Stimulated activated naive CD4-positive, alpha-beta T cell (primary cell): ENCODE measurements at places on chromosomes 2 and 18.

DNA sequence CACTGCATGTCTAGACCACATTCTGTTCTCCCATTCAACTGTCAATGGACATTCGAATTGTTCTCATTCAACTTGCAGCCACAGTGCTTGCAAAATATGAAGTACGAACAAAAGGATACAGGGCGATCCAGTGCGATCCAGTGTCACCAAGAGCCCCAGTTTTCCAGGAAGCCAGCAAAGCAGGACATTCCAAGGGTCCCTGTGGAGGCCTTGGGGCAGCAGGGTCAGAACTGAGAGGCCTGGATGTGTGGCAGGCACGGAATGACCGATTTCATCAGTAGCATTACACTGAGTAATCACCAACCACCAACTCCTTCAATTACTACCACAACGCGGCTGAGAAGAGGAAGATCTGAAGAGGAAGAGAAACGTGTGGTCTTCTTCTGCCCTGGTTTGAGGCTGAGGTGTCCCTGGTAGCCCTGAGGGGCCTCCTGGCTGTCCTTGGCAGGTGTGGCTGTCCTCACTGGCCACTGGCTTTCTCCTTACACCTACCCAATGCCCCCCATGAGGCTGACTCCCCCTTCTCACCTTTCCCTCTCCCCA, 172.7 kb upstream of the FHL2 start:
- DNase-seq: no peak

DNA sequence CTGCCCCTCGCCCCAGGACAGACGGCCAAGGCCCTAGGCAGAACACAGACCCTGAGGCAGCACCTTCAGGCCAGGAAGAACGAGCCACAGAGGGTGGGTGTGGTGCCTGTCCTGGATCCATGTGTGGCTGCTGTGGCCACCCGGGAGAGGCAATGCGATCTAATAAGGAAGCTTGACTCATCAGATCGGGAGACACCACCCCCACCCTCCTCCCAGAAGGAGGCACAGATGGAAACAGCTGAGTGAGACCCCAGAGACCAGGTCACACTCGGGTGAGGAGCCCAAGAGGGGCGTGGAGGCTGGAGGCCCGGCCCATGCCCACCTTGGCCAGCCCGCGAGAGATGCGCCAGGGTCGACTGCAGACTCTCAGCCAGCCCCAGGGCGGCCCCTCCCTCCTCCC, 20.3 kb downstream of the KCNG2 start:
- DNase-seq: no peak

DNA sequence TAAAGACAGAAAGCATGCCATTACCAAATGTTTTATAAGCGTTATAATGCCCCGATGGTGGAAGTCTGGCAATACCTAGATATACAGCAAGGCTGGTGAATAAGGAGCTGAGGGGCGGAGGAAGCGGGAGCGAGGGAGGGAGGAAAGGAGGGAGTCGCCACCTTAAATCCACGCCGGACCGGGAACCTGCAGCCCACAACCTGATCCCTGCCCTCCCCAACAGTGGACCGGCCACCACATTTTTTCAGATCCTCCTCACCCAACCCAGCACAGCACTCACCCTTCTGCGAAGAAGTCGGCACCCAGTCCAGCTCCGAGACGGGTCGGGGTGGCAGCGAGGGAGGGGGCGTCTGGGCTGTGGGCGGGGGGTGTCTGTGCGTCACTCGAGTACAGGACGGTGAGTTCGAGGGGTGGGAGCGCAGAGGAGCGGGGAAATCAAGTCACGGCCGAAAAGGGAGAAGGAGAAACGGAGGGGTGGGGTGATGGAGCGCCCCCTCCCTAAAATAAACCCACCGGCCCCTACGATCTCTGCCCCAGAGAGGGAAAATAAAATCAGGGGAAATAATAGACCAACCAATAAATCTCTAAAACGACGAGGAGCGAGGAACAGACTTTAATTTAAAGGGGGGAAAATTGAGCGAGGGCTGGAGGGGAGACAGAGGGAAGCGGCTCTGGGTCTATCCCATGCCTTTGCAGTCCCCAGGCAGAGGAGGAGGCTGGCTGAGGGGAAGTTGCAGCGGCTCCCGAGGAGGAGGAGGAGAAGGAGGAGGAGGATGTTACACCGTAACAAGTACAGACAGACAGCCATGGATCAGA, 96.5 kb upstream of the SERTAD2 start:
- DNase-seq: peak; percentile 45

GRCh38 chr2:166972418-166972817, 84.1 kb downstream of the XIRP2 start:
- DNase-seq: no peak

- no peak for DNase-seq
Measured at GRCh38 chr2:100952512-100952911, 49.6 kb upstream of the RPL31 start.

GRCh38 chr2:161965994-161966393, 108.0 kb downstream of the DPP4 start:
- DNase-seq: no peak

DNA sequence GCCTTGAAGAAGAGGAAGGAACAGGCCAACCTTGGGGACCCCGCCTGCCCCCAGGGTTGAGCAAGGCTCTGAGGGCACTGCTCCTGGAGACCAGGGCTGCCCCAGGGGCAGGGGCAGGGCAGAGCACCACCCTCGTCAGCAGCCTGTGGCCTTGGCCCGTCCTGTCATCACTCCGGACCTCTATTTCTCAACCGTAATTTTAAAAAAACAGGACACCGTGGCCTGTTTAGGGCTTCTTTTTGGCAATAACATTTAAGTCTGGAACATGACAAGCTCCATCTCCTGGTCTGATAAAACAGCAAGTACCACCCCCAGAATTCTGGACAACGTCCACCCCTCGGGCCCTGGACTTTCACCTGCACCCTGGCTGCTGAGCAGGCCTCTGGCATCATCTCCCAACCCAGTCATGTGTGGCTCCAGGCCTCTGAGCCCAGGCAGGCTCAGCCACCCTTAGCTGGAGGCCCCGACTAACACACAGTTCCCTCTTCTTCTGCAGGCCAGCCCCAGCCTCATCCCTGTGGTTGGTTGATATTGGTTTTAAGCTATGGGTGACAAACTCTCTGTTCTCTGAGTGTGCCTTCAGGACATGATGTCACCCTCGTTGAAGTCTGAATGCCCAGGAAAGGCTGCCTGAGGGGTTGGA, 22.6 kb upstream of the ID2 start:
- no peak for DNase-seq

- no peak for DNase-seq
Measured at GRCh38 chr18:44356566-44357157, 324.0 kb upstream of the SETBP1 start.
